NCI-H524 (cell line): ENCODE measurements at places on chromosomes 2 and 18.

GRCh38 chr2:100137866-100138570 is 4.4 kb downstream of the AFF3 start:
- DNase-seq, result no peak

DNA sequence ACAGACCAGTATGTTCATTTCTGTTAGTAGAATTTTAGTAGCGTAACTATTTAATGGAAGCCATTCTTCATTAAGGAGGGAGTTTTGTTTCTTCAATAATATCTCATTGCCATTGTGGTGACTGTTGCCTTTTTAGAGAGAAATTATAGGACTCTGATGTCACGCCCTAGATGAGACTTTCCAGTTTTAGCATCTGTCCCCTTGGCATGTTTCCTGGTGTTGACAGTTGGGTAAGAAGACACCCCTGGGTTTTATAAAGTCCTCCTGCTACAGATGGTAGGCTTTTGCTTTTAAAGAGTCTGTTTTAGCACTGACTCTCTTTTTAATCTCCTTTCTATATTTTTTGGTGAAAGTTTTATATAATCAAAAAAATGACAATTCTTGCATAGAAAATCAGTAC is 41.9 kb downstream of the KCNJ3 start:
- DNase-seq, result peak; percentile 94

- no peak for DNase-seq
These were observed 88.6 kb upstream of the ACAA2 start for GRCh38 chr18:49901862-49902340.

- no peak for DNase-seq
These were observed 50.5 kb downstream of the HNRNPLL start for GRCh38 chr2:38552259-38552658.

GRCh38 chr2:46382331-46383112 is 85.3 kb downstream of the EPAS1 start:
- DNase-seq, result no peak

GRCh38 chr18:39519741-39520140 is 1954.1 kb upstream of the CELF4 start:
- DNase-seq, result no peak

- DNase-seq, result no peak
These were observed 12.7 kb downstream of the DGUOK start for GRCh38 chr2:73939419-73939818.

DNA sequence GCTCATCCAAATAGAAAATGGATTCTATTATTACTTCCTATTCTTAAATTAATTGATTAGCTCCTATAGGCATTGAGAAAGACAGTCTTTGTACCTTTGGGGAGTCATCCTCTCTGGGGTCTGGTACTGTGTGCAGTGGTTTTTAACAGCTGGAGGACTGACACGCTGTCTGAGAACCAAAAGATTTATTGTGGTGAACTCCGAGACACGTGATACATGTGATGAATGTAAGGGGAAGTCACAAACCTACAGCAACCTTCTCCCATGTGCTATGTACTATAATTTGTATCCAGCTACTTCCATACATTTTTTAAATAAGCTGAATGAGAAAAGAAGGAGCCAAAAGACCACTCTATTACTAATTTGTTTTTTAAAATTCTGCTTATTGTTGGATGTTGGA is 133.7 kb downstream of the GALNT3 start:
- DNase-seq, result no peak

- peak; percentile 8 for DNase-seq
These were observed 73.0 kb upstream of the KCTD1 start for GRCh38 chr18:26621161-26622026.

GRCh38 chr2:99471654-99472599 is 17.9 kb downstream of the REV1 start:
- no peak for DNase-seq

- DNase-seq, result peak; percentile 33
These were observed 19.5 kb upstream of the HES6 start for GRCh38 chr2:238259061-238260020.

GRCh38 chr2:158214431-158214830 is 112.8 kb downstream of the UPP2 start:
- no peak for DNase-seq

DNA sequence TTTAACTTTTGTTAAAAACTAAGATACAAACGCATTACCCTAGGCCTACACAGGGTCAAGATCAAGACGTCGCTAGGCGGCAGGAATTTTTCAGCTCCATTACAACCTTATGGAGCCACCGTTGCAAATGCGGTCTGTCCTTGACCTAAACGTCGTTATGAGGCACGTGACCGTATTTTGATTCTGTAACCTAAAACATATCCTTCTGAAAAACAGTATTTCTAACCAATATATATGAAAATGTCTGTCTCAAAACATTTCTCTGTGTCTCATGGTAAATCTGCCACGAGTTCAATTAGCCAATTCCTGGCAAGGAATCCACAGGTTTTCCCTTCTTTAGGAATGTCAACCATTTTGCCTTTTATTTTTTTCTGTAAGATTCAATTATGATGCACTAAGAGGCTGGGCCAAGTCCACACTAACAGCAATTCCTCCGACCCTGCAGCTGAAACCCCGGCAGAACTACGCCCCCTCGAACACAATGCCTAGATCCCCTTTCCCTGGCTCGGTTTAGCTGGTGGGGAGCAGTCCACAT is 1.7 kb downstream of the RTN4 start:
- DNase-seq, result peak; percentile 41

GRCh38 chr2:11692966-11693521 is 23.0 kb upstream of the NTSR2 start:
- peak; percentile 71 for DNase-seq
